Activated CD8-positive, alpha-beta memory T cell treated with anti-CD3 and anti-CD28 coated beads for 1 hour (primary cell): ENCODE measurements at places on chromosomes 7 and 10.

- DNase-seq = no peak
Measured at GRCh38 chr7:129013048-129013724, 41.7 kb downstream of the TNPO3 start.

GRCh38 chr7:64685741-64686140 is 19.8 kb downstream of the ZNF107 start:
- no peak for DNase-seq

DNA sequence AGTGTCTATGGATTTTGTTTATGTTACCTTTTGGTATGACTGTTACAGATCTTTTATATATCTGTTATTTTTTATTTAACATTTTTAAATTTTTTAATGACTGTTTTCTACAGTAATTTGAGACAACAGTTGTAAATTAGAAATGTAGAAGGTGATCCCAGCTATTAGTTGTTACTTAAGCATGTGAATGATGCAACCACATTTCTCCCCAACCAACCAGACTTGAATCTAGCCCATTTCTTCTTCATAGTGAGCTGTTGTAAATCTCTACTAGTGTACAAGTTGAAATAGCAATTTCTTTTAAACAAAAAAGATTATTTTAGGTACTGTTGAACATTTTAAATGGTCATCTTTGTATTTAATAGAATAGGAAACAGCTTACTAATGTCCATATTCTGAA is 18.0 kb downstream of the TMEM106B start:
- DNase-seq = no peak

- DNase-seq = no peak
Measured at GRCh38 chr7:156515911-156516790, 124.4 kb upstream of the RNF32 start.

GRCh38 chr7:100366411-100367250 is 6.7 kb upstream of the PILRA start:
- no peak for DNase-seq

DNA sequence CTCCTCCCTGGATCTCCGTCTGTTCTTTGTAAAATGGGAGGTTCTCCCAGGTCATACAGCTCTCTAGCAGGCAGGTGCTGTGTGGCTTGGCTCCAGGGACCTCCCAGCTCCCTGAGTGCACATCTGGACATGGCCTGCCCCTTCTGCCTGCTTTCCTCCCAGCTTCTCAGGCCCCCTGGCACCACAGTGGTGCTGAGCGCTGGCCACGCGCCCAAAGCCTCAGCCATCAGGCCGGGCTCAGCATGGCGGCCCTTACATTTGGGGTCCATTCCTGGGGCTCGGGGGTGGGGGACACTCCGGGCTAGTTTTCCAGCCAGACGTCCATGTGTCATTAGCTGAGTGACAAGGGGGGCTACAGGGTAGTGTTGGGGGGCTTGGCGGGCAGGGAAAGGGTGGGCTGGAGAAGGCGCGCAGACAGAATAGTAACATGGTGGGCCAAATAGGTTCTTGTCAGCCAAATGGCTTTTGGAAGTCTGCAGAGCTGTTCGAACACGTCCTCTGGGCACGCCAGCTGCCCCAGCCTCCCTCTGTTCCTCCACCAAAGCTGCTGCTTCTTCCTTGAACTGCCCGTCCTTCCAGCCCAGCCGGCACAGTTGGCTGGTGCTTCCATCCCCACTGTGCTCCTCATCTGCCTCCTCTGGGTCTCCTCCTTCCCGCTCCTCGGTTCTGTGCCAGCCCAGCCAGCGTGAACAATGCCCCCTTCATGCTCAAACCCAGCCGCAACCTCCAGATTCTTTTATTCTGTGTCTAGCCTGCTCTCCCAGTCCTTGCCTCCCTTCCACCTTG is 65.9 kb downstream of the GOLGA7B start:
- no peak for DNase-seq

DNA sequence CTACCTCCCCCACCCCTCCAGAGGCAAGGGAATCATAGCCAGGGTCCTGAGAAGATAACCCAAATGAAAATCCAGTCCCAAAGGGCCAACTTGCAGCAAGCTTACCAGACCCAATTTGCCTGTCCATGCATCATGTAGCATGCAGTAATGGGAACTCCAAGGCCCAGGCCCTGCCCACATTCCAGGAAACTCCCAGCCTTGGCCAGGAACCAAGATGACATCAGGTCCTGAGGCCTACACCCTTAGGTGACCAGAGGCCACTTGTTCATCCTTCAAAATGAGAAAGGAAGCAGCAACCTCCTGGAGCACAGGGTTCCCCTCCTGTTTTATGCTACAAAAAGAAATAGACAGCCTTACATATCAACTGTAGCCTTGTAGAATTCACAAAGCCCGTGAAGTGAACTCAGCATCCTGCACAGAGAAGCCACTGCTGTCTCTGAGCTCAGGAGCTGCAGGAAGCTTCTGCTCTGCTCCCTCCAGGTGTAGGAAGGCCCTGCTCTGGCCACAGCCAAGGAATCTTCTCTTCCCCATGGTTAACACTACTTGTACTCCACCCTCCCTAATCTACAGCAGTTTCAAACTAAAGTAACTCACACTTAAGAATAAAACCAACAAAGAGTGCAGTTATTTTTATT is 30.3 kb upstream of the GRB10 start:
- DNase-seq = no peak

- no peak for DNase-seq
Measured at GRCh38 chr10:90751107-90751997, 106.5 kb downstream of the HTR7 start.

DNA sequence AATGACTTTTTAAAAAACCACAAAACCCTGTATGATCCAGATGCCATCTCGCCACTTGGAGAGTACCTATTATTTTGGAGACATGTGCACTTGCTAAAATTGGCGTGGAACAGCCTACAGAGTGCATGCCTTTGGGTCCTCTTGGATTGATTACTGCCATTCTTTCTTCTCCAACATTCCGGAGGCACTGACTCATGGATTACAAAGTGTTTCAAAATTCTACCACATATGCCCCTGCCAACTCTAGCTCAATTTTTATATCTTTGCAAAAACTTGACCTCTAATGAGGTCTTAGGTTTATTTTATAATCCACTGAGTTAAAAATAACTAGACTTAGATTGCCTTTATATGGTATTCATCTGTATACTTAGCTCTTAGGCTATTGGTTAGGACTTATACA is 55.8 kb upstream of the KIF5B start:
- DNase-seq = no peak

DNA sequence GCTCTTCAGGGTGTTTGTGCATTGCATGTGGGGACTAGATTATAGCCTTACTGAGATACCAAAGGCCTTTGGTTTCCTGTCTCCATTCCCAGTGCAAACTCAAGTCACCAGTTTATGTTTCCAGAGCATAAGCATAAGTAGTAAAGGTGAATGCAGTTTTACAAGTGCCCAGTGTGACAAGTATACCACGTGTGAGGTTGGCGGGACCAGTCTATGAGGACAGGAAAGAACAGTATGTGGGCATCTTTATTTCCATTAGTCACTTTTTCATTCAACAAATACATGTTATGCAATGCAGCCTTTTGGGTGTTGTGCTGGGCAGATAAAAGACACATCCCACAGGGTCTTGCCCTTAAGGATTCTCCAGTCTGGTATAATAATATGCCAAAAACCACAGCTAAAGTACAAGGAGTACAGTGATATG is 146.5 kb downstream of the ARID5B start:
- no peak for DNase-seq

DNA sequence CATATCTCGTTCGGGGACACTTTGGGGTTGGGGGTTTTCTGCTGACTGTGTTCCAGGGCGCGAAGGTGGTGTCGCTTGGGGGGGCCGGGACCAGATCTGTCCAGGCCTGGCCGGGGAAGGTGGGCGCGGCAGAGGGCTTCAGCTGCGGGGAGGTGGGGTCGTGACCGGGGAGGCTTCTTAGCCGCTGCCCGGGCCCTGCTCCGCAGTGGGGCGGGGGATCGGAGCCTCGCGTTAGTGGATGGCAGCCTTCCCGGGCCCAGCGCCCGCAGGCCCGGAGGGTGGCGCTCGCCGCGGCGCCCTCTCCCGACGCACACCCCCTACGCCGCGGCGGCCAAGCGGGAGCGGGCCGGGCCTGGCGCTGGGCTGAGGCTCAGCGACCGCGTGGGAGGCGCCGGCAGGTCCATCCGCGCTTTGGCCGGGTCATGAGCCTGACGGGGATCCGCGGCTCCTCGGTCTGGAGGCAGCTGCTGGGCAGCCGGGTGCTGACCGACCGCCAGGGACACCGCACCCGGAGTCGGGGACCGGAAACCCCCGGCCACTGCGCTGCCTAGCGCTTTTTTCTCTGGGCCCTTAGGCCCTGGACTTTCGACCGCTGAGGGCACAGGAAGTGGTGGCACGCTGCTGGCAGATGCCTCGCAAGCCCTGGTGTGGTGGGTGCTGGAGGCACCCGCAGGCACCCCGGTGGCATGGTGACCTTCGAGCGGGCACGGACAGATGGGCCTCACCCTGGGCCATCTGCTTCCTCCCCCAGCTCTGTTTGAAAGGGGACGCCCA is 1.2 kb downstream of the AGAP3 start:
- no peak for DNase-seq

DNA sequence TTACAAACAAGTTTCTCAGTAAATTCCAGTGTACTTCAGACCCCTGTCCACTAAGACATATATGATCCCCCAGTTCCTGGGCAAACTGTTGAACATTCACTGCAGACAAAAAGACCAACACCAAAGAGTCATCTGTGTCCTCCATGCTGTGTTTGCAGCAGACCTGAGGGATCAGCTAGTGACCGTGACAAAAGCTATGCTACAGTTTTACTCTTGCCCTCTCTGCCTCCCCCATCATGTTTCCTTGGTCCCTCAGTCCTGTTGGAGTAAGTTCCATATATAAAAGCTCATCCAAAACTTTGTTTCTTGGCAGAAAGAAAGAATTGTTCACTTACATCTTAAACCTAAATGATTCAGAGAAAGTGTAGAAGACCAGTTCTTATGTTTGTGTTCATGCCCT is 56.1 kb downstream of the PODXL start:
- no peak for DNase-seq

DNA sequence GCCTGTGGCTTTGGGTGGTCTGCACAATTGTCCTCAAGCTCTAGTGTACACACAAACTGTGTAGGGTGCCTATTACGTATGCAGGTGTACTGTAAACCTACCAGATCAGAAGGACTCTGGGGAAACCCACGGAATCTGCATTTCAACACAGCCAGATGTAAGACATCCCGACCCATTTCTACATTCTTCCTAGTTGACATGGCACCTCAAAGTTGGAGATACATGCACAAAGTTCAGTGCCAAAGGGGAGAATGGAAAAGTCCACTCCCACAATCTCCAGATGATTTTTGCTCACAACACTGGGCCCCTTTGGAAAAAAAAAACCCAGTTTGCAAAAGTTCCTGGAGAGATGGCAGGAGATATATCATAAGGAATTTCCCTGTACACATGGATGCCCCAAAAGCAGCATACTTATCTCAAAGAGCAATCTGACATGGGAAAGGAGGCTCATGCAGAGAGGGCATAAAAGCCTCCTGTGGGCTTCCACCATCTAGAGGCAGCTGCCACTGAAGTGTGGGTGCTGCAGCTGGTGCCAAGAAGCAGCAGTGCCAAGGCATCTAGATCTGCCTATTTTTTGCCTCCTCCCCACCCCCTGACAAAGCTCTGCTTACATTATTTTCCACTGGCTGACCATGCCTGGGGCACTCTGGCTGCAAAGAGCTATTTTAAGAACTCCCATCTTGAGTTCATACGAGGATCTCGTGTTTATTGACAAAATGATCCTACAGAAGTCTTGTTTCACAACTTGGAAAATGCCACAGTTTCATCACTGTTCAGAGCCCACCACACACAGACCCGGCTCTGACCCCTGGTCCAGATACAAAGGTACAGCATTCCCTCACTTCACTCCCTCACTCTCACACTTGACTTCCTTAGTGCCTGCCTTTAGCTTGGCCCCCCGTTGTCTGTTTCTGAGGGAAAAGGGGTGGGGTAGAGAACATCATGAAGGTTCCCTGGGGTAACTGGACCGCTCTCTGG is 12.9 kb downstream of the TECTB start:
- no peak for DNase-seq

DNA sequence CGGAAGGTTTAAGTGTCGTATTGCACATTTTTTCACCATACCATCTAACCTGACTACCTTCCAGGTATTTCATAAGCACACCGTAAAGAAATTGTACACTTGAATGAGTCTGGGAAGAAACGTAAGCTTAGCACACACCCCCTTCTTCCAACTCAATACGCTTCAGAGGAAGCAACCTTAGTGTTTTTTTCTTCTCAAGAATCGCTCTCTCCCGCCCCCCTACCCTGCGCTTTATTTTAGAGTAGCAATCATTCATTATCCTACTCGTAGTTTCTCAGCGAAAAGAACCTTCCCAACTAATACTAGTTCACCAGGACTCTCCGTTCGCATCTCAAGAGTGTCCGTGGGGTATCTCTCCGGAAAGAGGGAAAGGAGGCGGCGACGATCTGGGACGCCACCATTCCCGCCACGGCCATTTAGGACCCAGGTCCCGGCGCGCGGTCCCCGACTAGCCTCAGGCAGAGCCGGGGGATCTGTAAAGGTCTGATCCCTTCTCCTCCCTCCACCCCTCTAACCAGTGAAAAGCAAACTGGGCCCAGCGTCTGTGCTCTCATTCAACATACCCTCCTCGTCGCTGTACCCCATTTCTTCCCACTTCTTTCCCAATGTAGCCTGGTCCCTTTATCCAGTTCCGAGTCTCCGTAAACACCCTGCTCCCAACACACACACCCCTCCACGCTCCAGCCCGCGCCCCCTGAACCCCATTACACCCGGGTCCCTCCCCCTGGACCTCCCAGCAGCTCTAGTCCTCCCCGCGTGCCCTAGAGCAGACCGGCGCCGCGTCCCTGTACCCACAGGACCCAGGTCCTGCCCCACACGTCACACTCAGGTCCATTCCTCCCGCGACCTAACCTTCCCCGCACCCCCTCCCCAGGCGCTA is 16.0 kb downstream of the MYOZ1 start:
- DNase-seq = no peak

DNA sequence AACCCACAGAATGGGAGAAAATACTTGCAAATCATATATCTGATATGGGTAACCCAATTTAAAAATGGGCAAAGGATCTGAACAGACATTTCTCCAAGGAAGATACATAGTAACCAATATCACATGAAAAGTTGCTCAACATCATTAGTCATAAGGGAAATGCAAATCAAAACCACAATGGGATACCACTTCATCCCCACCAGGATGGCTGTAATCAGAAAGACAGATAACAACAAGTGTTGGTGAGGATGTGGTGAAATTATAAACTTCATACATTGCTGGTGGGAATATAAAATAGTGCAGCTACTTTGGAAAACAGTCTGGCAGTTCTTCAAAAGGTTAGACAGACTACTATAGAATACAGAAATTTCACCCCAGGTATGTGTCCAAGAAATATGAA is 19.3 kb downstream of the AOC1 start:
- no peak for DNase-seq
